ENCODE measurements at places on chromosomes 7 and 10.

DNA sequence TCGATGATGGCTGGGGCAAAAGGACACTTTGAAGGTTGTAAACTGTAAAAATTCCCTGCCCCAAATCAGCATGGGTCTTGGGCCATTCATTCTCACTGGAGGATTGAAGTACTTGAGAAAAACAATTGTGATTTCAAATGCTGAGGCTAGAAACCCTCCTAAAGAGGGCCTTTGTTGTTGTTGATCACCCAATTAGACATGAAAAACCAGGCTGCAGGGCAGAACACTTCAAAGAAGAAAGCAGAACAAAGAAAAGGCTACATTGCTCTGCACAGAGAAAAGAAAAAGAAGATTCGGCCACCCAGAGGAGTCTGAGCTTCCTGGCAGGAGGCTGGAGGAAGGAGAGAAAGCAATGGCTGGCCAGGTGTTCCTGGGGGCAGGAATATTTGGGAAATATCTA is 143.1 kb downstream of the NPY start:
- no peak for DNase-seq

- DNase-seq = no peak
These were observed 38.8 kb downstream of the PIK3AP1 start for GRCh38 chr10:96681524-96681923.

- DNase-seq = peak; percentile 1
These were observed 13.8 kb downstream of the MRPL32 start for GRCh38 chr7:42945821-42946626.

GRCh38 chr10:124403548-124403947 is 15.2 kb downstream of the OAT start:
- no peak for DNase-seq

DNA sequence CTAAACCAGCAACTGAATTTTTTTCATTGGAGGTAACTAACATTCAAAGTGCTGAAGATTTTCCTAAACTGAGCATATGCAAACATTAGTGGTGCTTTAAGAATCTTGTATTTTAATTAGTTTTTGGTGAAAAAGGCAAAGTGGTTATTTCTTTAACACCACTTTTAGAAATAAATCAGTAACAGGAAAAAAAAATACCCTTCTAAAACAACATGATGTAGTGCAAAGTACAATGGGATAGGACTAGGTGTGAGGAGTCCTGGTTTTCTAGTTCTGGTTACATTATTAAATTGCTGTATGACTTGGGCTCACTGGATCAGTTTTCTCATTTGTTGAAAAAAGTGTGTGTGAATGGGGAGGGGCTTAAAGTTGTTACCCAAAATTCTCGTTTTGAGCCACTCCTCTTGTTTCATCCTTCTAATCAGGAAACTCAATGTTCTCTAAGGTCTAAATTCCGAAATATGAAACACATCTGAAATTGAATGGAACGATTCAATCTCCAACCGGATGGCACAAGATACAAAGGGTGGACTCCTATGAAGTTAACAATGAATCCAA is 1.8 kb downstream of the WASL start:
- no peak for DNase-seq

DNA sequence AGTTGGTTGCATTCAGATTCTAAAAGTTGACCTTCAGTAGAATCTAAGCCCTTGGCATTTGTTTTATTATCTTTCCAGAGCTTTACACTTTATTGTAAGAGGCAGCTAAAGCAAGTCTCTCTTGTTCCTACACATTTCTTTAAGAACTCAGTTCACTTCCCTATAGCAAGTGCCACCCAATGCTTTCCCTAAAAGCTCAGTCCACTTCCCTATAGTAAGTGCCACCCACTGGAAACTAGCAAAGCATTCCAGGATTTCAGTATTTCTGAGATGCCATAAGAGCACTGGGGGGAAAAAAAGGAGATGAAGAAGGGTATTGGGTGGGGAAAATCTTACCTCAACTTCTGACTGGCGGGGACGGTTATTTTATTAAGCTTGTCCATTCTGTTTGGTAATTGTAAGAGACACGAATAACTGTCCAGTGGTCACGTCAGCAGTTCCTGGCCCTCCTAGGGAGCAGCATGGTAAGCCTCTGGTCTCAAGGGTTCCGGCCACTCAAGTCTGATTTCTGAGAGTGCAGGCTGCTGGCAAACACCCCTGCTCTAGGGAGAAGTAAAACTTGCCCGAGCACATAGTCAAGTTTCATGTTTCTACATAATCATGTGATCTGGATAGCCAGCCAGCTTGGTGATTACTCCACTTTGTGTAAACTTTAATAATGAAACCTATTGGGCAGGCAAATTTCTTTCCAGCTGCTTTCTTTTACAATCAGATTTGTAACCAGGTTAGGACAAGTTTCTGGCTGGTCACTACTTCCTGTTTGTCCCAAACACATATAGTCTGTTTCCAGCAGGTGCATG is at the start of gene BLNK:
Gene BLNK (minus strand): TSS at position 554 of the 800 bp plus-strand sequence. CDS start 171 bp downstream, at position 383.
- no peak for DNase-seq

All from amygdala (tissue), 56 donors.